Suprapubic skin (tissue), 4 donors: ENCODE measurements at places on chromosomes 4 and X.

DNA sequence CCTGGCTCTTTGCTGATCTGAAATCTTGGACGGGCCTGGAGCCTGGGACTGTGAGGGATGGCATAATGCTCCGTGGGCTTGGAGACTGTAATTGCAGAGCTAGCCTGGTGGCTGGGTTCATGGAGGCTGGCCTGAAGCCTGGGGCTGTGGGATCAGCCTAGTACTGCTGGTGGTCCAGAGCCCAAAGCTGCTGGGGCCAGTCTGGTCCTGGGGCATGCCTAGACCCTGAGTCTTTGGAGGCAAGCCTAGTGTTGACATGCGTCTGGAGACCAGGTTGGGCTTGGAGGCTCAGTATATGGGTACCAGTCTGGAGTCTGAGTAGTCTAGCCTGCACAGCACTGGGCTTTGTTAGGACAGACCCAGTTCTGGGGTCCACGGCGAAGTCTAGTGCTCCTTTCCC is 172.0 kb upstream of the ZC4H2 start:
- no peak for DNase-seq

DNA sequence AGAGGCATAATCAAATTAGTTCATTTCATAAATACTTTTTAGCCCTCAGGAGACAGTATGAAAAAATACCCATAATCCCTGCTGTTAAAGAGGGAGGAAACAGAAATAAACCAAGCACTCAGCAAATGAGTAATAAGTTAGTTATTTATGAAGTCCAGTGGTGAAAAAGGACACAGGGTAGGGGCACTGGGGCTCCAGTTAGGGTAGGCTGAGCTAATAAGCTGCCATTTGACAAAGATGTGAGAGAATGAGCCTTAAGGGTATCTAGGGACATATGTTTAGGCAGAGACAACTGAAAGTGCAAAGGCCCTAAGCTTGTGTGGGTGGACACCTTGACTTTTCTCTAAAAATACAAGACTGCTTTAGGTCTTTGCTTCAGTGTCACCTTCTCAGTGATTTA is 94.4 kb downstream of the IL15 start:
- DNase-seq, result no peak

- no peak for DNase-seq
Measured at GRCh38 chr4:140156529-140157171, 2.7 kb upstream of the MAML3 start.

- DNase-seq, result no peak
Measured at GRCh38 chr4:4420421-4420820, 33.5 kb downstream of the NSG1 start.

DNA sequence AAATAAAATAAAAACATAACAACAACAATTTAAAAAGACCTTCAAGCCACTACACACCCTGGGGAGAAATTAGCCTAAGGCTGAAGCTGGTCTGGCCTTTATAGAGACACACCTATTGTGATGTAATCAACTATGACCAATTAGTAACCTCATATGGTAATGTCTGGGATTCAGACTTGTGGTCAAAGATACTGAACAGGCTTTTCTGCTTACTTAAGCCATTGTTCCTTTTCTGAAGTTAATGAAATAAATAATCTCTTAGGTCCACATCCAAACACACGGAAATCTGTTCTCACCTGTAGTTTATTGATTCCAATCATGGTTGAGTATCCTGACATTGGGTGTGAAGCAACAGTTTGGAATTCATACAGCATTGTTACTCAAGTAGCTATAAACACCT is 152.5 kb downstream of the PLS3 start:
- DNase-seq, result no peak

DNA sequence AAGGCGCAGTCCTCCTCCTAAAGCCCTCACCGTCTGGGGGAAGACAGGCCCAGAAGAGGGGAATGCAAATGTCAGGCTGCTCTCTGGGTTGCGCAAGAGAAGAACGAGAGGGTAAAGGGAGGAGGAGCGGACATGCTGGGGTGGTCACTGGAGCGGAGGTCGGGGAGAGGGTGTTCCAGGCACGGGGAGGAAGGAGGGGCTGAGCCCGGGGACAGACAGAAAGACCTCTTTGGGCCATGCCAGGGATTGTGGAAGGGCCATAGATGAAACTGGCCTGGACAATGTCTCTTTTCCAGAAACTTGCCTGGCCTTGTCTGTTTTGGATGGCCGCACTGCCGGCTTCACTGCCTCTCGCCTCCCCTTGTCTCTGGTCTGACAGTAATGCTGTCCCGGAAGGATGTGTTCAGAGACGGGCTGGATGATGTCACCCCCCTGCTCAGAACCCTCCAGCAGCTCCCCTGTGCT is 121.0 kb downstream of the SORCS2 start:
- no peak for DNase-seq

DNA sequence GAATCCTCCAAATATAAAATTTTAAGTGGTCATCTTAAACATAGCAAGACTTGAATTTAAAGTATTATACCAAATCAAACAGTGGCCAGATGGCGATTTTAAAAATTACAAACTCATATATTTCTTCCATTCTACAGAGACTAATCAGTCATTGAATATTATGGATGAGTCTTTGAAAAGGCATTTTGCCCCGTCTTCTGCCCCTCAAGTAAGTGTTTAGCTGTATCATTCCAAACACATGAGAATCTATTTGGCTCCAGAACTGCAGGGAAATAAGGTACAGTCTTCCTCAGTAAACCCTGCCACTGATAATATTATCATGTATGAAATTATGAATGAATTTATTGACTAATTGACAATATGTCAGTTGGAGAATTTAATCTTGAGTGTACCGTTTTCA is 191.0 kb downstream of the SLC7A11 start:
- DNase-seq, result no peak

GRCh38 chr4:85986266-85986665 is 373.6 kb downstream of the MAPK10 start:
- DNase-seq, result no peak

GRCh38 chr4:54234497-54235205 is 5.6 kb downstream of the PDGFRA start:
- no peak for DNase-seq

DNA sequence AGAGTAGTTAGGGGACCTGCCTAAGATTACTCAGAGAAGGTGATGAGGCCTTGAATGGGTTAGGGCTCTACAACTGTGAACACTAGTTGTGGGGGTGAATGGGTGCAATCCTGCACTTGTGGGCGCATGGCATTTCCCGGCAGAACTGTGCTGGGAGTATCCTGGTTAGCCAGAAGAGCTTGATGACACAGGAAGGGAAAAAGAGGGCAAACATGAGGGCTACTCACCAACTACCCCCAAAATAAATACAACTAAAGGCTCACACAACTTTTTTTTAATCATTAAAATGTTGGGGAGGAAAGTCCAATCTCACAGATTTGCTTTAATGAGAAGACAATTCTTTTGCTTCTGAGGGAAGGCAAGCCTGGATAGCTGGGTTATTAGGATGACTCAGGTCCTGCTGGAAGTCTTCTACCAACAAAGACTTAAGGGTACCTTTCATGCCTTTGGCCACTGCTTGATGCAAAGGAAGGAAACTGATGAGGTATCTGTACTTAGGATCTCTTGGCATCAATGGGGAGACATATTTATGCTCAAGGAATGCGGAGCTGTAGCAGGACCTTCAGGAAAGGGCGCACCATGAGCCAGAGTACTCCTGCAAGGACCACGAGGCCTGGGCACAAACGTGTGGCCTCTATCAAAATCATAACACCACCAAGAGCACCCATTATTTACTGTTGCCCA is 2.6 kb downstream of the PHKA2 start:
- DNase-seq, result no peak

GRCh38 chr4:140250989-140251552 is 97.1 kb upstream of the MAML3 start:
- no peak for DNase-seq

GRCh38 chrX:84362184-84362838 is 139.9 kb downstream of the HDX start:
- DNase-seq, result no peak

DNA sequence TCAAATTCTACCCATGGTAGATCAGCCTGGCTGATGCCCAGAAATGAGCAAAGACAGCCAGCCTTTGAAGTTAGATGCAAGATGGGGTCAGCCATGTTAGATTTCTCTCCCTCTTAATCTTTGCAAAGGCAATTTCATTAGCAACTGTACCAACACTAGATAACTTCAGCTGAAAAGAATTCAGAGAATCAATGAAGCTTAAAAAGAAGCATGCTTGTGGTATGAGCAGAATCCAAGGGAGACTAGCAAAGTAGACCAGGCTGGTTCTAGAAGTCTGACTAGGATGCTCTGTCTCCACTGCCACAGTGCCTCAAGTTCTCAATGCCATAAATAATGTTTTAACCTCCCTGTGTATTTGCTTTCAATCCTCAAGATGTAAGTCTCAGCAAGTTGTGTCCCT is 247.3 kb downstream of the SLC7A11 start:
- DNase-seq, result no peak

- no peak for DNase-seq
Measured at GRCh38 chrX:97704474-97704873, 820.8 kb downstream of the RPA4 start.

DNA sequence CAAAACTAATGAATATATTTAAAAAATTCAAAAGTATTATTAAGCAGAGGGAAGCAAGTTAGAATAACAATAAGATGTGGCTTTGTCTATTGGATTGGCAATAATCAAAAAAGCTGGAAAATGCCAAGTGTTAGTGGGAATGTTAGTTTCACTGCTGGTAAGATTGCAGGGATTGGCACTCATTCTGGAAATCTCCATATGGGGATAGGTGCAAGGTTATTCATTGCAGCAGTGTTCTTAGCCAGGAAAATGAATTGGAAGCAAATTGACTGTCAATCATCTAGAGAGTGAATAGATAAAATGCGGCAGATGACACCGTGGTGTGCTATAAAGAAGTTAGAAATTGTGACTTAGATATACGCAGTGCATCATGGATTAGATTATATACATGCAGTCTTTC is 1615.5 kb upstream of the PCDH7 start:
- DNase-seq, result no peak

DNA sequence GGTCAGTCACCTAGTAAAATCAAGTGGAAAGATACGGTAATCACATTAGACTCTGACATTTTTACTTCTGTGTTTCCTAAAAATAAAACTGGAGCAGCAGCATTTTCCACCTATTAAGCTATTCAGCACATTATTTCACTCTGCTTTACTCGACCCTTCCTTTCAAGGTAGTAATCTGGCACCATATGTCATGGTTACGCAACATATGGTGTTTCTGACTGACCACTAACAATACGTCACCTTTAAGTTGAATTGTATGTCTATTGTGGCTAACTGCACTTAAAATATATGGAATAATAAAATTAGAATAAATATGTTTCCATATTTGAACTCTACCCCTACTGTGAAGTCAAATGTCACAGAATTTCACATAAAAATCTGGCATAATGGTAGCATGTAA is 168.8 kb downstream of the CDS1 start:
- DNase-seq, result no peak

DNA sequence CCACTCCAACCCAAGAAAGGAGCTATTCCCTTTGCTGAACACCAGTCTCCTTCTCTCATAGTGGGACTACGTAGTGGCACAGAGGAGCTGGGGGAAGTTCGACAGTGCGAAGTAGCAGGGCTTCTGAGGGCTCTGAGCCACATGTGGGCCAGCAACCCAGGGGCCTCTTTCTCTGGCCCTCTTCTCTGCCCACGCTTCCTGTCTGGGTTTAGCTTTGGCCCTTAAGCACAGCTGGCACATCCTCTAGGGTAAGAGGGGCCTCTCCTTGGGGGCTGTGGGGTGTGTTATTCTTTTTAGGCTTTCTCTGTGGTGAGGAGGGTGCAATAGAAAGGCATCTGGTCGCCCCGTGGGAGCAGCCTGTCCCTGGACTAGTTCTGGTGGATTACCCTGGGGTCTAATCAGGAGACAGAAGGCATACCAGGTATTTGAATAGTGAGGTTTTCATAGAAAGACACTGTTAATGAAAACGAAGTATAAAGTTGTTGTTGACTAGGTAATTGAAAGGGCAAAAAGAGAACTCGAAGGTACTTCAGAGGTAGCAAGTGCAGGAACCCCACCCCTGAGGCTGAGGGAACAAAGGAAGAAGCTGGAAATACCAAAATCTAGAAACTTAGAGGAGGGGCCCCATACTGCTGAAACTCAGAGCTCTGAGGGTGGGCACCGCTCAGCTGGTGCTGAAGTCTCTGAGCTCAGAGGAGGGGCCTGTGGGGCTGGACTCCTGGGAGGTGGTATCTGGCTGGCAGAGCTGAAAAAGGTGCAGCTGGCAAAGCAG is 151.9 kb upstream of the RPS6KA3 start:
- DNase-seq, result no peak

DNA sequence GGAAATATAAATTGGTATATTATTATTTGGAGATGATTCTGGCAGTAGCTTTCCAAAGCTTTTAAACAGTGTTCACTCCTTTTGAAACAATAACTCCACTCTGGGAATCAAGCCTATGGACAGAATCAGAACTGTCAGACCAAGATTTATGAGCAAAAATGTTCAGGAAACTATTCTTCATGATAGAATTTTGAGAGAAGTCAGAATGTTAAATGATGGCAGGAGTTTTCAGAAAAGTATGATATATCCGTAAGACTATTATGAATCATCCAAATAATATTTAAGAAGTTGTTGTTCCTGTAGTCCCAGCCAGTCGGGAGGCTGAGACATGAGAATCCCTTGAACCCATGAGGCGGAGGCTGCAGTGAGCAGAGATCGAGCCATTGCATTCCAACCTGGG is 50.5 kb upstream of the ADGRG2 start:
- DNase-seq, result no peak

GRCh38 chrX:14352511-14352910 is 176.8 kb upstream of the GLRA2 start:
- DNase-seq, result no peak

GRCh38 chr4:70505151-70505748 is 13.1 kb upstream of the AMTN start:
- no peak for DNase-seq

GRCh38 chr4:128700659-128701350 is 108.7 kb upstream of the JADE1 start:
- DNase-seq, result no peak

DNA sequence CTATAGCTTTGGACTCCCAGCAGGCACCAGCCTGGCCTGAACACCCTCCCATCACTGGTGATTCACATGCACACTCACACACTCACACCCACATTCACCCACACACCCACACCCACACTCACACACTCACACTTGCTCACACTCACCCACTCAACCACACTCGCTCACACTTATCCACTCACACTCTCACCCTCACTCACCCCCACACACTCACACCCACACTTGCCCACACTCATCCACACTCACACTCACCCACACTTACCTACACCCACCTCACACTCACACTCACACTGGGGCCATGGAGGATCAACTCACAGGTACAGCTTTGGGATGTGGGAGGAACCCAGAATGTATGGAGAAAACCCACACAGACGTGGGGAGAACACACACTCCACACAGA is 548.2 kb upstream of the FAT1 start:
- no peak for DNase-seq

- no peak for DNase-seq
Measured at GRCh38 chr4:107318078-107318477, 282.0 kb upstream of the DKK2 start.

GRCh38 chr4:148214529-148215166 is 227.6 kb downstream of the NR3C2 start:
- DNase-seq, result no peak

DNA sequence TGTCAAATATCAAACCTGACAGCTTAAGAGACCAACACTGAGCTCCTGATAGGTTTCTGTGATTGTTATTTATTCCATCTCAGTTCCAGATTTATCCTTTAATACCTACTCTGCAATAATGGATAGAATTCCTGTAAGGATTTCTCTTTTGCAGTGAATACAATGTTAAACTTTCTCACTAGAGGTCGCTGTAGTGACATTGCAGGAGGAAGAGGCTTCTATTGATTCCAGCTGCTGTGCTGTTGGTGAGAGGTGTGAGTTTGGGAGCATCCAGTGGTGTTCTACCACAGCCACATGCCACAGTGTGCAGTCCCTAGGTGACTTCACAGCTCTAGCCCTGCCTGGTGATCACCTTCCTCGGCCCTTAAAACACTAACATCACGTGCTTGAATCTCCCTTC is 34.6 kb upstream of the DCAF8L2 start:
- DNase-seq, result no peak
